ENCODE measurements at places on chromosomes 2 and 18.
A peak's percentile ranks its signal among the peaks of the same experiment; 100 is the strongest.

DNA sequence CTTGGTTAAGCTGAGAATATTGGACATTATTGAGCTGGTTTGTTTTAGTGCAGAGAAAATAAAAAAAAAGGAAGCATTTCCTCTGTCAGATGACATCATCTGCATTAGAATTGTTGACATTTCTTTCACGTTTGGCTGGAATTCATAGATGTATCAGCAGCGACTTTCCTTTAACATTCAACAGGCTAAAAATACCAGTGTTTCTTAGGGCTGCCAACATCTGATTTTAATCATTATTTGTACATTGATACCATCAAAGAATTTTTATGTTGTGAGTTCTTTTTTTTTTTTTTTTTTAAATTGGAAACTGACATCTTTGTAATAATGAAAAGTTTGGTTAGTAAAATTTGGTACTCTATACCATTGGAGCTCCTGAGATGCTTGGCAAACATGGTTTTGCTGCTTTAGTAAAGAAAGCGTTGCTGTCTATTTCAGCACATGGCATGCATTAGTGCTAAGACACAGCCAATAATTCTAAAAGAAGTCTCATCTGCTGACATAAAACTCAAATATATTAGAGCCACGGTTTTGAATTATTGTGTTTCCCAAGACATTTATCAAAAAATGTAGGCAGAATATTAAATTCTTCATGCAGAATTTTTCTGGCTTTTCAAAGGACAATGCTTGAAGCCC, 33.6 kb downstream of the GTF2A1L start:
- peak; percentile 22 for DNase-seq

GRCh38 chr2:237140689-237141285, 55.1 kb downstream of the COPS8 start:
- DNase-seq, result no peak

GRCh38 chr2:26245810-26246209, 1.1 kb downstream of the HADHB start:
- no peak for DNase-seq

- DNase-seq, result no peak
Observed at GRCh38 chr2:226187156-226187555, 612.5 kb downstream of the IRS1 start.

DNA sequence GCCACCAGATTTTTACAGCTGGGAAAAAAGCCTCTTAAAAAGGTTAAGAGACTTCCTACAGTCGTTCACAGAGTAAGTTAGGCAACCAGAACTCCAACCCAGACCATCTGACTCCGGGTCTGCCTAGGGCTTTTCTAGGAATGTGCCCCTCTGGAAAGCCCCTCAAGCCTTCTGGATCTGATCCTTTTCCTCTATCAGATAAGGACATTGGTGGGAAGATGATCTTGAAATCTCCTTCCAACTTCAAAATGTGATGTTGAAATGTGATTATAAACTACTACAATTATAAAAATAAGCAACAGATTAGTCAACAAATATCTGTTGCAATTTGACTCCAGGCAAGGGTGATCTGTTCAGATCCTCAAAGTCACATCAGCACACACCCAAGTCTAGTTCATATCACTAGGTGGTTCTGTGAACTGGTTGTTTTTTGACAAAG, 270.4 kb downstream of the ARHGAP15 start:
- DNase-seq, result no peak

- DNase-seq, result no peak
Observed at GRCh38 chr2:20507166-20507692, 60.4 kb downstream of the RHOB start.

GRCh38 chr2:182897137-182897536, 30.7 kb upstream of the FRZB start:
- DNase-seq, result peak; percentile 47

DNA sequence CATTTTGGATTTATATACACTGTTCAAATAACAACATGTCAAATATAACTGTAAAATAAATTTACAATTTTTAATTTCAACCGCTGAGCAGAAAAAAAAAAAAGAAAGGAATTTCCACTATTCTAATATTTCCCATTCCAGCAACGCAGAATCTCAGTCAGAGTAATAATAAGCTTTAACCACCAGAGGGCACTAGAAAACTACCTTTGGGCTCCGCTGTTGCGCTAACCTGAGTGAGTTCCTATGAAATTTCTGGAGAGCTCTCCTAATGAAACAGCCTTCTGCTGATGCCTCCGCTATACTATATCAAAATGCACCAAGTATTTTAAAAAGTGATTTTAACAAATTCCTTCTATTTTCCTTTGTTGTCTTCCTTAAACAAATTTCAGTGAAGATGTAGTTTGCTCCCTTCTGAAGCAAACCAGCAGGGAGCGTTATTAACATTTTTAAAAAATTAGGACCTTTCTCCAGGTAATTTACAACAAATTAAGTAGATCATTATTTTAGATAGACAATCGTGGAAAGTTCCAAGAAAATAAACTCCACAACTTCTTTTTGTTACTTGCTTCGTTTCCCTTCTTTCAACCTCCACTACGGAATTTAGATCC, 23.0 kb downstream of the ERMN start:
- no peak for DNase-seq

- no peak for DNase-seq
Observed at GRCh38 chr2:219598308-219599078, 836 bp downstream of the STK11IP start.
